ENCODE measurements at places on chromosomes 12 and 14.

- DNase-seq = no peak
These were observed 56.5 kb downstream of the PRIMA1 start for GRCh38 chr14:93731753-93732152.

GRCh38 chr12:49021292-49021915, 2.8 kb upstream of the PRKAG1 start:
- no peak for DNase-seq

DNA sequence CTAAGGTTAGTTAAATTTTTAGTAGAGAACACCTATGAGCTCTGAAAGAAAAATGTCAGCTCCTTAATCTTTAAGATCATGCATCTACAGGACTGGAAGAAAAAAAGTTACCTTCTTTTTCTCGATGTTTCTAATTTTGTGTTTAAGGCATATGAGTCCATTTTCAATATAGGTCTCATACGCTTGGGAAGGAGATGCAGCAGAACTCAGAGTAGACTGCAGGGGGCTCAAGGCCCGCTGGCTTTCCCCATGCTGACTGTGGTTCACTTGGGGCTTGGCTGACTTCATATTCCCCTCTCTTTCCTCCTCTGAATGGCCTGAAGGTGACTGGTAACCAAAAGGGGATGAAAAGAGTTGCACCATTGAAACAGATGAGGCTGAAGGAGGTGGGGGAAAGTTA, 1.5 kb downstream of the CAPRIN2 start:
- DNase-seq = peak; percentile 21

DNA sequence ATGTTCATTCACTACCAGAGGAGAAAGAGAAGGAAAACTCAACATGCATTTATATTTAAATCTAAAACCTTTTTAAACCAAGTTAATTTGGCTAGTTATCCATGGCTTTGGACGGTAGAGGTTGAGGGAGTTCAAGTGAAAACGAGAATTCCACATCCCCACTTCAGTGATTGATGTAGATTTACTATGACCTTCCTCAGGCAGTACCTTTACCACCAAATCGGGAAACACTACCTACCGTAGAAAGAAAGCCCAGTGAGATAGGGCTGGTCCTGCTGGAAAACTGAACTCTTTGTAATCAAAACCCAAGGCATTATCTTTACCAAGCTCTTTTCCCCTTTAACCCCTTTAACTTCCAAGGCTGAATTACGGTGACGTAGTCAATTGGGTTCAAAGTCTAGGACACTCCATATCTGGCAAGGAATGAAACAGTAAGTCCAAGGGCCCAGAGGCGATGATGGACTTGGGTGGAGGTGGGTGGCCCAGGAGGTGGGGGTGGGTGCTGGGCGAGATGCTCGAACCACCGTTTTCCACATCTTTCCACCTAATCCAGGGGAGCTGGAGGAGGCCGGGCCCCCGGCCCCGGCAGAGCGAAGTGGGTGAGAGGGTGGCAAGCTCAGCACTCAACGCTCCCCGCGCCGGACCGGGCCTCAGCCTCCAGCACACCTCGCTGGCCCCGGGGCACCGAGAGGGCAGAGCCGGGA, 618 bp downstream of the SEC23A start:
- no peak for DNase-seq

DNA sequence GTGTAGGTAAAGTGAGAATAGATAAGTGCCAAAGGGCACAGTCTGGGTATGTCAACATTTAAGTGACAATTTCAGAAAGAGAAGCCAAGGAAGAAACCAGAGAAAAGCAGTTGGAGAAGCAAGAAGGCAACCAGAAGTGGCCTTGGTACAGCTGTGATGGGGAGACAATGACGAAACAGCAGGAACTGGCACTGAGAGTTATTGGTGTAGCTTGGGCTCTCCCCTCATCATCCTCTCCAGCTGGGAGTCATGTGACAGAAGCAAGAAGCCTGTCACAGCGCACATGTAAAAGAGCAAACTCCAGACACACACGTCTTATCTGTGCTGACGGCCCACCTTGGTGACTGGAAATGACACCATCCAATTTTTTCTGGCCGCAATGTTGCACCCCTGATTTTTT, 203.3 kb upstream of the NUDT4 start:
- DNase-seq = no peak

DNA sequence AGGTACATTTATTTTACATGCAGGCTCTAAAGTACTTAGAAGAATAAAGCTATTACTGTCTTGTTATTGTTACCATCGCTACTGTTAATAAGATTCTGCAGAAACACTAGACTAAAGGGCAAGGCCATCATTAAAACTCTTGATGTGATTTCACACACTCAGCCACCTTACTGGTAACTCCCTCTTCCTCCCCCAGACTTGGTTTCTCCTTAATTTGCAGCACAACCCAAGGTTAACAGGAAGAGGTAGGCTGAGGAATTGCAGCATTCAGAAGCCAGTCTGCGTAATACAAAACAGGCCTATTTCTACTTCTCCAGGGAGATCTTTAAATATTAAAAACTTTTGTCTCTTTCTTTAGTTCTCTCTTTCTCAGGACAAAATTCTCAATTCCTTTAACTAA, 210.3 kb downstream of the BTG1 start:
- DNase-seq = no peak

DNA sequence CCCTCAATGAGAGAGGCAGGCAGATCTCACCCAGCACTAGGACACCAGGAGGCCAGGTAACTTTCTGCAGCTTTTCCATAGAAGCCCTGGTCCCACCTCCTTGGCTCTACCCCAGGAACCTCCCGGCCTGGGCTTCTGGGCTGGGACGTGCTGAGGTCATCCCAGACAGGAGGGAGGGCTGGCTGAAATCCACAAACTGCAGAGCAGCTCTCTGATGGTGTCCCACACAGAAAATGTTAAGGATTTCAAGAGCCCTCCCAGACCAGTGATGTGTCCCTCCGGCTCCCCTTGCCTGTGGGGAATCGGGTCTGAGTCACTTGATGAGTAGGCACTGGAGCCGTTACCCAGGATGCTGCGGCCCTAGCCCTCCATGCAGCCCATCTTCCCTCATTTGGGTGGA, 124.1 kb downstream of the ESRRB start:
- DNase-seq = no peak

GRCh38 chr14:51822499-51822898, 37.9 kb upstream of the GNG2 start:
- no peak for DNase-seq

DNA sequence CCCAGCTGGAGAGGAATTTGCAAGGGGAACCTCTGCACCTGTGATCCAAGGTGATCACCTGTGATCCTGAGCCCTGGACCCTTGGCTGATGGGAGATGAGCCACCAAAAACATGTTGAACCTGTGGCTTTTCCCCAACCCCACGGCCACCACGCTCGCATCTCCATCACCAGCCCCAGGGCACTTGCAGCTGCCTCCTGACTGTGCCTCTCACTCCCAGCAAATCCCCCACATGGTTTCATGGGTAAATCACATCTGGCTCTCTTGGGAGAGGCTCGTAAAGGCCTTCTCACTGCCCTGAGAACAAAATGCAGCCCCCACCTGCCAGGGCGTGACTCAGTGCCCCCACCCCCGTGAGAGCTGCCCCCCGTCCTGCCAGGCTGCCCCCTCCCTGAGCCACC, 76.0 kb downstream of the RFLNA start:
- no peak for DNase-seq

- DNase-seq = no peak
These were observed 284.5 kb downstream of the DPF3 start for GRCh38 chr14:72609205-72609916.

GRCh38 chr14:104344818-104345620, 206.6 kb downstream of the KIF26A start:
- no peak for DNase-seq

GRCh38 chr12:55830601-55831446, 1.4 kb upstream of the DNAJC14 start:
- DNase-seq = peak; percentile 62

DNA sequence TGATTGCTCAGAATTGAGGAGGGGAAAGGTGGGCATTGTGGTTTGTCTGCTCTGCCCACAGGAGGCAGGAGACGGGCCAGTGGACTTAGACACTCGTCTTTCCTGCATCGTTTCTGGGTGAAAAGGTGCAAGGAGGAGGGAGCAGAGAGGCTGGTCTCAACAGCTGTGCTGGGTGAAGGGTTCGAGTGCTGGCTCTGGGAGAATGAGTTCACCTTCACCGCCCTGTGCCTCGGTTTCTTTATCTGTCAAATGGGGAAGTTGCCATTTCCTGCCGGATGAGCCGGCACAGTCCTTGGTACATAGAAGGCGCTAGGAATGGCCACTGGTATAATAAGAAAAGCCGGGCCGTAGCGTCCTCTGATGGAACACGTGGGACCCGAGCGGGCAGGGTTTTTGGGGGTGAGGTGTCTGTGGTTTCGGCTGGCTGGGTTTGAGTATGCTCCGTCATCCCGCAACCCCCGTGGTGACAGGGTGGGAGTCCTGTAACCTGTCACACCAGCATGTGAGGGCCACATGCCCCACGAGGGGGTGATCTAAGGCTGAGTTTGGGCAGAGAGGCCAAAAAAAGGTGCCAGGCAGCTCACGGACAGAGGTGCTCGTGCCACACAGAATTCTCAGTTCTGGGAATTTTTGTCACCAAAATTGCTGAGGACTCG, 7.3 kb downstream of the BCL7A start:
- DNase-seq = no peak

DNA sequence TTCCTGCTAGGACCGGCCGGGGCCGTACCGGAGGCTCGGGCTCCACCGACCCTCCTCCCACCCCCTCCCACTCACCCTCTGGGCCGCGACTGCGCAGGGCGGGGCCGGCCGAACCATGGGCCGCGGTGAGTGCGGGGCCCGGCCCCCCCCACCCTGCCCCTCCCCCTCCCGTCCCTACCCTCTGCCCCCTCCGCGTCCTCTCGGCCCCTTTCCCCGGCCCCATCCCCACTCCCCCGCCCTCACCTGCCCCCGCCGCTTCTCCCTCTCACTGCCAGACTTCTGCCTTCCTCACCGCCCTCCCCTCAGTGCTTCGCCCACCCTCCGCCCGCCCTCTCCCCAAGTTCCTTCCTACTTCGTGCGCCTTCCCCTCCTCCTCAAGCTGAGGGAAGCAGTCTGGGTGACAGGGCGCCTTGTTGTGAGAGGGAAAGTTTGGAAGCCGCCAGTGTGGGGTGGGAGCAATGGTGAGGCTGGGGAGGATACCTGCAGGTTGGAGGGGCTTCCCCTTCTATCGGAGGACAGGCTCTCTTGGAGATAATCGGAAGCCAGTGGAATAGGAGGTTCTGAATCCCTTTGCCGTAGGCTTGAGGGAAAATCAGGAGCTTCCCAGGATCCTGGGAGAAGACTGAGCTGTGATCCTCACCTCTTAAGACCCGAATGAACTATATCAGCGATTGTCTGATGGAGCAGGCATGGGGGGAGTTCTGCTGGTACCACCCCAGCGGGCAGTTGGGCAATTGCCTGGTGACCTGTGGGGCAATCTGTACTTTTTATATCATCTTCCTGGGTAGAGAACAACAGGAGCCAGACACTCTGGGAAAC, 472 bp downstream of the MBD6 start:
- peak; percentile 31 for DNase-seq

DNA sequence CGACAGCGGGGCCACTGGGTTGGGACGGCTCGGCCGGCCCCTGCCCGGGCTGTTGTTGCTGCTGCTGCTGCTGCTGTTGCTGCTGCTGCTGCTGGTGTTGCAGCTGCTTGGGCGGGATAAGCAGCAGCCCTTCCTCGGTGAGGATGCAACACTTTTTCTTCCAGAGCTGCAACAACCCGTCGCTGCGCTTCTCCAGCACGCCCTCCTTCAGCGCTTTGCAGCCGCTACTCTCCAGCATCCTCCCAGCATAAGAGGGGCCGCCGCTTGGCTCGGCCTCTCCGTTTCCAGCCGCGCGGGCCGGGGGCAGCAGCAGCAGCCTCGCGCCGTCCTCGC, 529 bp downstream of the PHLDA1 start:
- DNase-seq = no peak
